Activated CD4-positive, CD25-positive, alpha-beta regulatory T cell (primary cell): ENCODE measurements at places on chromosomes 2 and 18.

GRCh38 chr18:21739604-21740537, 721 bp upstream of the MIB1 start:
- DNase-seq: no peak

DNA sequence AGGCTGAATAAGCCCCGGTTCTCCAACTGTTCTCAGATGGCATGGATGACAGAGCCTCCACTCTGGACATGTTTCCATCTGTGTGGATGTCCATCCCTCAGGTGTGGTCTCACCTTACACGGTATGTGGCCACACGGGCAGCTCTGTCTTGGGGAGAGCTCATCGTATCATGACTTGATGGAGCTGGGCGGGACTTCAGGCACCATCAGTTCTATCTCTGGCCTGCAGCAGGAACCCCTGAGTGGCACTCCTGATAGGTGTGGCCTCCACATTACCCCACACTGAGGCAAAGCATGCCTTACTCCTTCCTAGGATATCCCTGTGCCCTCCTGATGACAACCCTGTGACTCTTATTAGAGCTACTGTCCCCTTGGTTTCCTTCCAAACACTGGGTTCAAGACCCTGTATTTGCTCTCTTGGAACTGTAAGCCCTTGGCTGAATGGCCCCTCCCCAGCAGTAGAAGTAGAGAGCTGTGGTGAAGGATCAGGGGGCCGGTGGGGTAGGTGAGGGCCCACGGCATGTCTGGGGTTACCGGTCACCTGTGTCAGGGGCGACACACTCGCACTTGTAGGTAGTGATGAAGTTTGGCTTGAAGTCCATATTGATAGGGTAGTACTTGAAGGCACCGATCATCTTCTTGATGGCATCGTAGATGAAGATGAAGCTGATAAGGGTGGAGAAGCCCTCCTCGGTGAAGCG, 48.2 kb downstream of the MTHFD2 start:
- no peak for DNase-seq

DNA sequence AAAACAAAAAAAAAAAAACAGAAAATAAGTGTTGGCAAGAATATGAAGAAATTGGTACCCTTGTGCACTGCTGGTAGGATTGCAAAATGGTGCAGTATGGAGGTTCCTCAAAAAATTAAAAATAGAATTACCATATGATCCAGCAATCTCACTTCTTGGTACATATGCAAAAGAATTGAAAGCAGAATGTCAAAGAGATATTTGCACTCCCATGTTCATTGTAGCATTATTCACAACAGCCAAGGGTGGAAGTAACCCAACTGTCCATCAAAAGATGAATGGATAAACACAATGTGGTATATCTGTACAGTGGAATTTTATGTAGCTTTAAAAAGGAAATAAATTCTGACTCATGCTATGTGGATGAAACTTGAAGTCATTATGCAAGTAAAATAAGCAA, 72.8 kb upstream of the POU3F3 start:
- DNase-seq: no peak

- DNase-seq: no peak
Measured at GRCh38 chr2:137872577-137872976, 91.7 kb upstream of the HNMT start.

DNA sequence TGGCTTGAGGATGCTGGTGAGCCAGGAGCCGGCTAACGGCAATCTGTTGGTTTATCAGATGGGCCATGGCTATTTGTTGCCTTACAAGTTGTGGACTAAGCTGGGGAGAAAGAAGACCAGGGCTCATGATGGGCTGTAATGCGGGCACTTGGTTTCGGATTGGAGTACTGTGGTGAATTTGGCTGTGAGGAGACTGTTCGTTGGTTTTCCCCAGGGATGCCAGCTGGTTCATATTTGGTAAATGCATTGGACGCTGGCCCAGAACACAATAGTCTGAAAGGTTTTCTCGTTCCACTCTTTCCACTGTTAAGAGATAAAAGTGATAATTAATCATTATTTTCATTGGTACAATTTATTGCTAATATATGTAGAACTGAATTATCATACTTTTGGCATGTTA, 108.9 kb downstream of the SATB2 start:
- no peak for DNase-seq

- no peak for DNase-seq
Measured at GRCh38 chr2:29780906-29781305, 140.5 kb downstream of the ALK start.

- DNase-seq: no peak
Measured at GRCh38 chr2:95330794-95331338, 33.7 kb downstream of the KCNIP3 start.

DNA sequence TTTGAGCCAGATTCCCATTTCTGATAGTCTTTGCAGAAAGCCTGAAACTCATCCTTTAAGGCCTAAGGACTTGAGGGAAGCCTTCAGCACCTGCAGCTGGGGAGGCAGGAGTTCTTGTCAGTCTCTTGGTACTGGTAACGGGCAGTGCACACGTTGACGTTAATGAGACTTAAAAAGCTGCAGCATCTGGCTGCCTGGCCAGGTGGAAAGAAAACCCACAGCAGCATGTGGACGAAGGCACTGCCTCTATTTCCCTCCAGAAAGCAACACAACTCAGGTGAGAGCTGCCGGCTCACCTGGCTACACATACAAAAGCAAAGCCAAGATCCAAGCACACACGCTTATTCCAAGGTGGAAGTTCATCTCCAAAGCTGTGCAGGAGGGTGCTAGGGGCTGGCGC, 178.8 kb downstream of the ANAPC1 start:
- no peak for DNase-seq

- DNase-seq: no peak
Measured at GRCh38 chr2:218827701-218828476, 3.7 kb downstream of the PRKAG3 start.

GRCh38 chr2:169143998-169144397, 74.6 kb downstream of the DHRS9 start:
- DNase-seq: no peak

GRCh38 chr2:84427235-84428138, 31.6 kb downstream of the SUCLG1 start:
- no peak for DNase-seq

DNA sequence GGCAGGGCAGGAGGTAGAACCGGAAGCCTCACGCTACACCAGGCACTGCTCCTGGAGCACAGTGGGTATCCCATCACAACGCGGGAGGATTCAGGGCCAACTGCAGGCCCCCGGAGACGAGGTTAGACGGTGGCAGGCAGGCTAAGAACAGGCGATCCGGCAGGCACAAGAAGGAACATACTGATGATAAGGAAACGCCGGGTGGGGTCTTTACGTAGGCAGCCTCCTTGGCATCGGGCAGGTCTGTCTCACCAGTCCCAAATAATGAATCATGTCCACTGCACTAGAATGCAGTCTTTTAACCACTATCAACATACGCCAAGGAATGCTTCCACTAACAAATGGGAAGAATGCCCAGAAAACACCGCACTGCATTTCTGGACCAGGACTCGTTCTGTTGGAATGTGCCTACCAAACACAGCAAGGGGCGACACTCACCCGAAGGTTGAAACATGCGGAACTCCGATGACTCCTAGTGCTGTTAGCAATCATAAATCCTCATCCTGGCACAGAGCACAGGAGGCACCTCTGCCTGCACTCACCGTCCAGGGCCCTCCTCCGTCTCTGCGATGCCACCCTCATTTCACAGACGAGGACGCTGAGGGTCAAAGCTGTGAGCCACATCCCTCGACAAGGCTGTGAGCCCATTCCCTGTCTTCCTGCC, 35.2 kb downstream of the ZNF516 start:
- no peak for DNase-seq

- DNase-seq: no peak
Measured at GRCh38 chr2:231692847-231693246, 15.5 kb upstream of the PTMA start.
